ENCODE measurements at places on chromosomes 2 and 18.

DNA sequence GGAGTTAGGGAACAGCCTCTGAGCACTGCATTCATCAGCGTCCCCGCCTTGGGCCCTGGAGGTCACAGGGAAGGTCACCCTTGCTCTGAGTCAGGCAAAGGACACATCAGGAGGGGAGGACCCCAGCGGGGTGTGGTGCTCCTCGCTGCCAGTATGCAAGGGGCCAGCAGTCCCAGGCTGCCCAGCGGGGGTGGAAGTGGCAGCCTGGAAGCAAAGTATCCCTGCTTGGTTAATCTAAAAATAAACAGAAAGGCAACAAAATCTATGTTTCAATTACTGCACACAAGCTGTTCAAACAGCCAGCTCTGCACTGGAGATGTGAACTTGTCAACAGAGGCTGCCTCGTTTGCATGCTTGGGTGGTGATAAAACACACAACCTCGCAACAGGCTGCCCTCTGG lies 164.1 kb downstream of the KLHL29 start:
- DNase-seq: no peak

- no peak for DNase-seq
These were observed 303.1 kb downstream of the PTPRM start for GRCh38 chr18:7870266-7870665.

GRCh38 chr2:235070063-235070706 lies 118.4 kb downstream of the SH3BP4 start:
- no peak for DNase-seq

DNA sequence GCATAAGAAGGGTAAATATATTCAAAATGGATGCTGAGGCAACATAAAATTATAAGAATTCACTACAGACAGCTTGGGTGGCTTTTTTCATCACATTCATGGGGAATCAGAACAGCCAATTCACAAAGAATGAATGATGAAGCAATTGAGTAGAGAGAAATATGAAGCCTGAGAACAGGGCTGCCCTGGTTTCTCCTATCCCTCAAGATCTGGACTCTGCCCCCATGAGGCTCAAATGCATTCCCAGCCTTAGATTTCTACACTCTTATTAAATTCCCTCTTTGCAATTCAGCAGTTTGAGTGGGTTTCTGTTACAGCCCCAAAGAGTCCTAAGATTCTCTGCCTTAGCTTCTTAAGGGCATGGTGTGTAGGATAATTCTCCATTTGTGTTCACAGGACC lies 172.5 kb downstream of the MAIP1 start:
- DNase-seq: no peak

GRCh38 chr2:202314116-202314515 lies 48.6 kb downstream of the NOP58 start:
- DNase-seq: no peak
